ENCODE measurements at places on chromosomes 3 and 15.
A peak's percentile ranks its signal among the peaks of the same experiment; 100 is the strongest.

DNA sequence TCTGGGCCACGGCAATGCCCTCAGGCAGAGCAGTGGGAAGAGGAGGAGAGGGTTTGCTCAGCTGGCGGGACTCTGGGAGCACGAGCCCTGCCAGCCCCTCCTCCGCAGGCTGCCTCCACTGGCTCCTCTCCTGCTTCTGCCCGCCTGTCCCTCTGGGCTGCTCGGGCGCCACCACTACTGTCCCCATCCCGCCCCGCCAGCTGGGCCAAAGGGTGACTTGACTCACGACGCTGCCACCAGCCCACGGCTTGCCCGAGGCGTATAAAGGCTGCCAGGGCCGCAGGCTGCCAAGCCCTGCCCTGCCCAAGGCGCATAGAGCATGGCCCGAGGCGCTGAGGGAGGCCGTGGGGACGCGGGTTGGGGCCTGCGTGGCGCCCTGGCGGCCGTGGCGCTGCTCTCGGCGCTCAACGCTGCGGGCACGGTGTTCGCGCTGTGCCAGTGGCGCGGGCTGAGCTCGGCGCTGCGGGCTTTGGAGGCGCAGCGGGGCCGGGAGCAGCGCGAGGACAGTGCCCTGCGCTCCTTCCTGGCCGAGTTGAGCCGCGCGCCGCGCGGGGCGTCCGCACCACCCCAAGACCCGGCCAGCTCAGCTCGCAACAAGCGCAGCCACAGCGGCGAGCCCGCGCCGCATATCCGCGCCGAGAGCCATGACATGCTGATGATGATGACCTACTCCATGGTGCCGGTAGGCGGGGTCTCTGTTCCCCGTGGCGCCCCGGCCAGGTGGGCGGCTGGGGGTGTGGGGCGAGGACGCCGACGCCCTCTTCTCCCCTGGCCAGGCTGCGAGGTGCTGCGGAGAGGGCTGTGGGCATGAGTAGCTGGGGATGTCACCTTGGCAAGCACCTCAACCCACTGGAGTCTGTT lies at the start of gene GLDN:
Gene GLDN (plus strand): TSS at position 290 of the 861 bp plus-strand sequence. CDS start 30 bp downstream, at position 320.
- DNase-seq: peak; percentile 62

- DNase-seq: no peak
Observed at GRCh38 chr15:60161704-60162103, 157.6 kb downstream of the FOXB1 start.

DNA sequence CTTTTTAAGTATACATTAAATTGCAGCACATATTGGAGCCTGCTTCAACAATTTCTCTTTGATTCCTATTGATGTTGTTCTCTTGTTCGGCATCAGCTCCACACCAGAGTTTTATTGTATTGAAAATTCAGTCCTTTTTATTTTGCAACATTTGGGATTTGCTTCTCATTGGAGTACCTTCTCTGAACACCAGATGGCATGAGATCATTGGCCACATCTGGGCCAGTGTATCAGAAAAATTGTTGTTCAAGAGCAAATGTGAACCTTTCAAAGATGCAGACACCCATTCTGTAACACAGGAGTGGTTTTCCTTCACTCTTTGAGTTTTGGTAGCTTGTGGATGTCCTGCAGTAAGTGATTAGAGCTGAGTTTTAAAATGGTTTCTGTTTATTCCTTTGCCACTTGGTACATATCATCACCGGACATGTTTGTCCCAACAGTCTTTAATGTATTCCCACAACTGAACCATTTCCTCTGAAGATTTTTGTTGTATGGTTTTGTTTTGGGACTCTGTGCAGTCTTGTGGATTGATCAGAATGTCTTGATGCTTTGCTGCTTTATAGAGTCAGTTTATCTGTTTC lies 96.1 kb downstream of the MCTP2 start:
- DNase-seq: peak; percentile 60

- no peak for DNase-seq
Observed at GRCh38 chr15:43517354-43518196, at the start of gene MAP1A. Gene MAP1A, plus strand, starts transcription at chr15:43517608. Its CDS starts 3,866 bp downstream, at chr15:43521474.

DNA sequence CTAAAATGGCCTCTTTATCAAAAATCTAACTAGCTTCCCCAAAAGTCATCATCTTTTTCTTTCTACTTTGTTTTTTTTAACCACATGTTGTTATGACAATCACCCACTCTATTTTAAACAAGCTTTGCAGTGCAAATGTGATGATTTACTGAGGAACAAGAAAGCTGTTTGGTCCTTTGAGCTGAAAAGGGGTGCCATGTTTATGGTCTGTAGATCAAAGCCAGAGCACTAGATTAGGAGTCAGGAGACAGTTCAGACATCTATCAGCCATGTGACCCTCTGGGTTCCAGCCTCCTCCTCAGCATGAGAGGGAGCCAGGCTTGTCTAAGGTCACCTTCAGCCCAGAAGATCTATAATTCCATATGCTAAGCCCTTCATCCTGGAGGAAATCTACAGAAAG lies 65.9 kb downstream of the RPL22L1 start:
- DNase-seq: no peak

- DNase-seq: peak; percentile 81
Observed at GRCh38 chr15:54803134-54803808, 393.5 kb downstream of the RSL24D1 start.

GRCh38 chr3:10430805-10431204 lies 74.6 kb downstream of the ATP2B2 start:
- no peak for DNase-seq

GRCh38 chr3:143158014-143158988 lies 38.7 kb downstream of the CHST2 start:
- peak; percentile 72 for DNase-seq
